SJCRH30 (cell line): ENCODE measurements at places on chromosomes 11 and 22.
A peak's percentile ranks its signal among the peaks of the same experiment; 100 is the strongest.

GRCh38 chr11:119676461-119677020 lies 52.5 kb downstream of the NECTIN1 start:
- DNase-seq, result no peak

- DNase-seq, result no peak
Observed at GRCh38 chr11:119249671-119250010, 43.5 kb downstream of the CBL start.

GRCh38 chr11:95086151-95086550 lies 3.5 kb upstream of the ENDOD1 start:
- DNase-seq, result no peak

DNA sequence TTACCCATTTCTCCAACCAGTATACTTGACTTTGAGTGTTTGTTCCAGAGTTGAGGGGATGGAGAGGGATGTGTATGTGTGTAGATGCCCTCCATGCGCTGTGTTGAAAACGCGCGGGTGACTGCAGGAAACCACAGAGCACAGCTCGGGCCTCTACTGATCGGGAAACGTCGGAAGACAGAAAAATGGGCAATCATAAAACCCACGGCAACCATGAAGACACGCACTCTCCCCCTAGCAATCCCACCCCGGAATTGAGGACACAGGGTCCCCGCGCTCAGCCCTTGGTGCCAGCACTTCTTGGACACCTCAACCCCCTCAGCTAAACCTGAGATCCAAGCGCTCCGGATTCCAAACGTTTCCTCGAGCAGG lies 251 bp upstream of the UQCC3 start:
- no peak for DNase-seq

GRCh38 chr11:15800111-15800800 lies 556.1 kb downstream of the SOX6 start:
- peak; percentile 20 for DNase-seq

GRCh38 chr11:26028393-26028911 lies 303.5 kb upstream of the ANO3 start:
- no peak for DNase-seq

DNA sequence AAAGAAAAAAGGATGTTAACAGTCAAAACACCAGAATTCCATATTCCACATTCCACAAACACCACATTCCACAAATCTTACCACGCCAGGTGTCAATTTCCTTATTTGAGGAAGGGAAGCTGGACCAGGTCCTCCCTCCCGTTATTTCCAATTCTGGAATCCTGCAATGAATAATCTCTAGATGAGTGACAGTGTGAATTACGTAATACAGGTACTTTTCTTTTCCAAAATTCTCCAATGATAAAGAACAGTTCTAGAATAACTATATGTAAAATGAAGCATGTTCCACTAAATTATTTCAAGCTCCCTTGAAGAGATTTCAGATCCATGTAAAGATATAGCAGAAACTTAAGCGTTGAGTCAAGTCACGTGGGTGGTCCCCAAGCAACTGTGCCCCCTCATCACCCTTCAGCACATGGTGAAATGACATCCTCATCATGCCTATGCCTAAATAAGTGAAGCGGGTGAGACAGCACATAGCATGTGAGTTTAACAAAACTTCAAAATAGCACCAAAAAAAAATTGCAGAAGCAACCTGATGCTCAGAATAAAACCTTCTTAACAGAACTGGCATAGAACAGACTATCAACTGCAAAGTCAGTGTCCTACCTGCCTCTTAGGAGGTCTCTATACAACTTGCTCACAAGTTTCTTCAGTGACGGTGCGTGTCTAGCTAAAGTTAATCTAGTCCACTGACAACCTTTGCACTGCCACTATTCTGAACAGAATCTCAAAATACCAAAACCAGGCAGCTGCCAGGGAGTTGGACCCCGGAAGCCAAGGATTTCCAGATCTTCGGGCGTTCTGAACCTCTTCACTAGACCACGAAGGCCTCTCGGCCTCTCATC lies 876 bp downstream of the NFRKB start:
- DNase-seq, result peak; percentile 28

- no peak for DNase-seq
Observed at GRCh38 chr11:130078080-130078479, 8.4 kb downstream of the APLP2 start.

DNA sequence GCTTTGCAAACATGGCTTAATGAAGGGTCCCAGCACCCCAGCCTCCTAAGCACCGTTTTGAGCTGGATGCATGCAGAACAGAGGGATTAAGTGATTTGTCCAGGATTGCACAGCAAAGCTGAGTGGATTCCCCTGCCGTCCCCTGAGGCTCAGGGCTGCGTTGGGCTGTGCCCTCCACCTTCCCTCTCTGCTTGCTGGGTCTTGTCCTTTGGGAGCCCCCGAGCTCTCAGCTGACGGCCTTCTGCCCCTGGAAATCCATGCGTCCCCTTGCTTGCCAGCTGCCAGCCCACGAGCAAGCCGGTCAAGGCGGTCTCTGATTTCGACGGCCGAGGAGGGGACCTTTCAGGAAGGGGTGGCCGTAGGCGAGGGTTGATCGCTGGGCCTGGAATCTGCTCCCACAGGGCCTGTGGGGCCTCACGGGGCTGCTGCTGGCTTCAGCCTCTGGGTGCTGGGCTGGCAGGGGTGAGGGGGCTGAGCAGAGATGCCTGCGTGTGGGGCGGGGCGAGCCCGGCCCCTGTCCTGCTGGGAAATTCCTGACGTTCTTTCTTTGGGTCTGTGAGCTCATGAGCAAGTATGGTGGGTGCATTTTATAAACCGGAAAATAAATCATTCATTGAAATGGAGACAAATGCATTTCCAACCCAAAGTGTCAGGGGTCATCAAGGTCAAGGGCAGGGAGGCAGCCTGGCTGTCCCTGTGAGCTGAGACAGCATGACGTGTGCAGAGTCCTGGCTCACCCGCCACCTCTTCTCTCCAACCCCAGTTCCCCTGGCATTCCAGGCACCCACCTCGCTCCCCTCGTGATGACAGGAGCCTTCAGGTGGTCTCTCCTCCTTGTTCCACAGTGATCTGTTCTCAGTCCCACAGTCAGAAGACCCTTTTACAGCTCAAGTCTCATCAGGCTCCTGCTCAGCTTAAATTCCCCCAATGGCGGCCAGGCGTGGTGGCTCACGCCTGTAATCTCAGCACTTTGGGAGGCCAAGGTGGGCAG lies 28.1 kb downstream of the FGF4 start:
- no peak for DNase-seq

- no peak for DNase-seq
Observed at GRCh38 chr11:126601136-126601535, 245.7 kb downstream of the ST3GAL4 start.

DNA sequence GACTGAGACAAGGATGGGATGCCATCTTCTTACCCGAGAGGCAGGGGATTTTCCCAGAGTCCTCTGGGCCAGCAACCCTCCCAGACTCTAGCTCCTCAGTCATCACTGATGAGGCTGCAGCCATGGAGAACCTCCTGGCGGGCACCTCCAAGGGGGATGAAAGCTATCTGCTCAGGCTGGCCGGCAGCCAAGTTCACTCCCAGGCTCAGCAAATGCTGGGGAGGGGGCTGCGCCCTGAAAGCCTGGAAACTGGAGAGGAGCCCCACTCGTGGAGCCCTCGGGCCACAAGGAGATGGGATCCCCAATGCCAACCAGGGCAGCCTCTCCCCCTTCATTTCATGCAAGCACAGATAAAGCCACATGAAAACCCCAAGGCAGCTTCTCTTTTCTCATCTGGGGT lies 75.0 kb downstream of the CACNA1I start:
- no peak for DNase-seq

DNA sequence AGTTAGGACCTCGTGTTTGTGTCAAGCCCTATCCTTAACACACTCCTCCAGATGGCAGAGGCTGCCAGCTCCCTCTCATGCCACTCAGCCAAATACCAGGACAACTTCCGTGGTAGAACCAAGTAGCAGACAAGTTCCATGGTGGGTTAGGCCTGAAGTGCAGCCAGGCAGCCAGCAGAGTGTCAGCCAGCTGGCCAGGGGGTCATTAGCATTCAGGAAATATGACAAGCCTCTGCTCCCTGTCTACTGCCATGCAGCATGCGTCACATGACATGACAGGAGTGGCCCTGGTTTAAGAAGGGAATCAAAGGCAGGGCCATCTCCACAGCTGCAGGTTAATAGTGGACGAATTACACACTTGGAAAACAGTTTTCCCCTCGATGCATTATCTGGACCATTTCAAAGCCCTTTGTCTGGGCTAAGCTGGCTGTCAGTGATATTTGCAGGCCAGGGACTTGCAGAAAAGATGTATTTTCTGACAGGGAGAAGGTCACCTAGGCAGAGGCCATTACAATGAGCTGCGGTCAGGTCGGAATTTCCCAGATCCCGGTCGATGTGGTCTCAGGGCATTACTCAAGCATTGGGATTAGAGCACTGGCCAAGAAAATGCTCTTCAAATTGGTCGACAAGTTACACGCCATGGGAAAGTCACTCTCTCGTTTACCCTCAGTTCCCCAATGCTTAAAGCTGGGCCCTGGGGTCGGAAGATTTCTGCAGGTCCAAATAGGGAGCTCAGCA lies 461.7 kb upstream of the CADM1 start:
- DNase-seq, result no peak
